Jurkat, Clone E6-1 (cell line): ENCODE measurements at places on chromosomes 7 and 10.

- DNase-seq = no peak
These were observed 84.5 kb upstream of the DYNC1I1 start for GRCh38 chr7:95687759-95688343.

GRCh38 chr7:43104874-43105520 lies 7.5 kb upstream of the HECW1 start:
- no peak for DNase-seq

- DNase-seq = peak; percentile 90
These were observed 53.5 kb downstream of the EXOC6 start for GRCh38 chr10:92901819-92902251.

GRCh38 chr10:43026039-43026973 lies 50.6 kb upstream of the RET start:
- DNase-seq = no peak

- DNase-seq = no peak
These were observed 71.7 kb downstream of the DNAJB6 start for GRCh38 chr7:157408258-157409101.

- peak; percentile 86 for DNase-seq
These were observed 153.8 kb downstream of the COBL start for GRCh38 chr7:51162724-51163329.

DNA sequence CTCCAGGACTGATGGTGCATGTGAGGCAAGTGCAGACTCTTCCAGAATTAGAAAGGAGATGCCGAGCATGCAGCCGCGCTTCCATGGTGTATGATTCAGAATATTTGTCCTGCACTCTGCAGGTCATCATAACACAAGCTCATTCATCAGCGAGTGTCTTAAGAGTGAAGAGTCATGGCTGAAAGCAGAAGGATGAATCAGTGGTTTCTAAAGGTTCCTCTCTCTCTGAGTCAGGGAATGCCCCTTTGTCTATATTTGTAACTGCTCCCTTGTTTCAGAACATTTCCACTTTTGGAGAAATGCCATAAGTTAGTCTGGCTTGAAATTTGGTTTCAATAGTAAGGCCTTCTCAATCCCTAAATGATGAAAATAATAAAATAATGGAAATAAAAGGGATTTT lies 52.3 kb downstream of the HECW1 start:
- DNase-seq = no peak

DNA sequence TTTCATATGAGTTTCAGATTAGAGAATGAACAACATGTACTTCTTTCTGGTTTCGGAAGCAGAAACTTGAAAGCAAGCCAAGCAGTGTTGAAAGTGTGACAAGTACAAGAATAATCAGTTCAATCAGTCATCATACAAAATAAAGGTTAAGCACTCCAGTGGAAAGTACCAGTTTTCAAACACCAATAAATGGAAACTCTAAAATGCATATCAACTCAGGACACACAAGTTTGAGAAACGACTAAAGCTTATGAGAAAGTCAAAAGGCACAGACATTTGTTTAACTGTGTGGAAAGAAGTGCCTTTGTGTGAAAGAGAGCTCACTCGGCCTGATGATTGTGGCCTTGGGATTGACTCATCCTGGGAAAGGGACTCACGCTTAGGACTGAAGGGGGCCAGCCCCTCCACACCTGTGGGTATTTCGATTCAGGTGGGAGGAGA lies 60.6 kb upstream of the AKR1C1 start:
- DNase-seq = no peak

DNA sequence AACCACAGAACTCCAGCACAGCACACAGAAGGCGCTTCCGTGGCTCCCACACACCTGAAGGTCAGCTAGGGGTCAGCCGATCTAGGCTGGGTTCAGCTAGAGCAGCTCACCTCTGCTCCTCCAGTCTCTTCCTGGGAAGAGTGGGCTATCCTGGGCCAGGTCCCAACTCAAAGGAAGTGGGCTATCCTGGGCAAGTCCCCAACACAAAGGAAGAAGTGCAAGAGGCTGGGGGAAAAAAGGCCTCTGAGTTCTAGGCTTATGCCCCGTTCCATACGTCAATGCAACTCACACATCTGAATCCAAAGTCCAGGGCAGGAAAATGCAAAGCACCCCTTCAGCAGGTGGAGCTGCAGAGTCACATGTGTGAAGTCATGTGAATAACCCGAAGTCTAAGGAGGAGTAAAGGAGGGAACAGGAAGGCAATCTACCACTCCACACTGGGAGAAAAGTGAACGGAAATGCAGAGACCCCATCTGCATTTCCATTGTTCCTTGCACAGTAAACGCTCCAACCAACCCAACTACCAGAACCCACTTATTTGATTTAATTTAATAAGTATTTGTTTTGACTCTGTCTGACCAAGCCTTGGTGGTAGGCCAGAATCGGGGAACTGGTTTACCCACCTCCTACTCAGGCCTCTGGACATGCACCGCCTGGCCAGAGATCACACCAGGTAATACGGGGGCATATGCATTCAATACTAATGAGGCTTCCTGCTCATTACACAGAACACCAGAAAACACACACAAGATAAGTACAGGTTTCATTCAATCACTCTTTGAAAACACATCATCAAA lies 95.5 kb upstream of the RNF32 start:
- no peak for DNase-seq

DNA sequence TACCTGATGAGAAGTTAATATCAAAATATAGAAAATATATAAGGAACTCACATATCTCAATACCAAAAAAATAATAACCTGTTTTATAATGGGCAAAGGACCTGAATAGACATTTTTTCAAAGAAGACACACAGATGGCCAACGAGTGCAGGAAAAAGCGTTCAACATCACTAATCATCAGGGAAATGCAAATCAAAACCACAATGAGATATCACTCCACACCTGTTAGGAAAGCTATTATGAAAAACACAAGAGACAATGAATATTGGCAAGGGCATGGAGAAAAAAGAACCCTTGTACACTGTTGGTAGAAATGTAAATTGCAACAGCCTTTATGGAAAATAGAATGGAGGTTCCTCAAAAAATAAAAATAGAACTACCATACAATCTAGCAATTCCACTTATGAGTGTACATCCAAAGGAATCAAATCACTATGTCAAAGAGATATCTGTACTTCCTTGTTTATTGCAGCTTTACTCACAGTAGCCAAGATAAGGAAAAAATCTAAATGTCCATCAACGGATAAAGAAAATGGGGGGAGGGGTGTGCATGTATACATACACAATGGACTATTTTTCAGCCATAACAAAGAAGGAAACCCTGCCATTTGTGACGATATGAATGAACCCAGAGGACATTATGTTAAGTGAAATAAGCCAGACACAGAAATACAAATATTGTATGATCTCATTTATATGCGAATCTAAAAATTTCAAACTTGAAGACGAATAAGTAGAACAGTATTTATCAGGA lies 3.6 kb upstream of the ALOX5 start:
- no peak for DNase-seq

DNA sequence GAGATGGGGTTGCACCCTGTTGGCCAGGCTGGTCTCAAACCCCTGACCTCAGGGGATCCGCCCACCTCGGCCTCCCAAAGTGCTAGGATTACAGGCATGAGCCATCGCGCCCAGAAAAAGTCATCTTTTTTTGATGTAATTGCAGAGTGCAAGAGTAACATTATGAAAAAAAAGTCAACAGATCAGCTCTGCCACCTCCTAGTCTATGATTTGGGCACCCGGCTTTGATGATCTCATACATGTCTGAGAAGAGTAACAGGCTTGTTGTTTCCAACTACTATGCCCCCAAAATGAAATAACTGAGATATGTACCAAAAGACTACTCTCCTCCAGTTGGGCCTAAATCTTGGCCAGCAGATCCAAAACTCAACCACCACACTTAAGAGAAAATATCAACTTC lies 40.8 kb downstream of the VOPP1 start:
- DNase-seq = no peak

DNA sequence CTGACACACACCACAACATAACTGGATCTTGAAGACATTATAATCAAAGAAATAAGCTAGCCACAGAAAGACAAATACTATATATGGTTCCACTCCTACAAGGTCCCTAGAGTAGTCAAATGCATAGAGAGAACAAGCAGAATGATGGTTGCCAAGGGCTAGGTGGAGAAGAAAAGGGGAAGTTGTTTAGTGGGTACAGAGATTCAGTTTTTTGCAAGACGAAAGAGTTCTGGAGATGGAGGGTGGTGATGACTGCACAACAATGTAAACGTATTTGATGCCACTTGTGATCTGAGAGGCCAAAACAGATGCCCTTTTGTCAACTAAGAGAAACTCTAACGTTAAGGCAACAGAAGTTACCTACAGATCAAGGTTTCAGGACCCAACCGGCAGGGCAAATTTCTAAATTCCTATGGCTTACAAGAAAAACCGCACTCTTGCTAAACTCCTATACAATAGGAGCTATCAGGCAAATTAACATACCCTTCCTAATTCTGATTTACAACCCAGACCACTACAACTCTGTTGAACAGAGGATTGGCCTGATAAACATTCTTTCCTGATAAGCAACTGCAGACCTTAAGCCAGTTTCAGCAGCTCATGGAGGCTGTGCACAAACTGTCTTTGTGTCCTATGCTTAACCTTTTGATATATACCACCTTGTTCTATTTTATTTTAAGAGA lies 69.0 kb downstream of the FAM107B start:
- DNase-seq = no peak

DNA sequence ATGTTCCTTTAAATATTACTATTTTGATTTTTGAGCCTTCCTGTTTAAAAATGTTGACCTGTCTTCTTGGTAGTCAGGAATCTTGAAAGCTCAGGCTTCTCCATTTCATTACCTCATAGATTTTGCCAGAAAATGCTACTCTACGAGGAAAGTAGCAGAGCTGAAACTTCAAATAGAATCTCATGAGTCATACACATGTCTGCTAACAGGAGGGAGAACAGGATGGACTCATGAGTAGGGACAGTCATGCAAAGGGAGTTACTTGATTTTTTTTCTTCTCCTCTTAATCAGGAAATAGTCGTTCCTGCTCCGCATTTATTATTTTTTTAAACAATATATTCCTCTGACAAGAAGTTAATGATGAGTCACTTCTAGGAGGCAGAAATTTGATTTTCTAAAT lies 37.0 kb upstream of the MINDY3 start:
- no peak for DNase-seq

- DNase-seq = no peak
These were observed 19.1 kb downstream of the DOCK1 start for GRCh38 chr10:126924180-126924914.

DNA sequence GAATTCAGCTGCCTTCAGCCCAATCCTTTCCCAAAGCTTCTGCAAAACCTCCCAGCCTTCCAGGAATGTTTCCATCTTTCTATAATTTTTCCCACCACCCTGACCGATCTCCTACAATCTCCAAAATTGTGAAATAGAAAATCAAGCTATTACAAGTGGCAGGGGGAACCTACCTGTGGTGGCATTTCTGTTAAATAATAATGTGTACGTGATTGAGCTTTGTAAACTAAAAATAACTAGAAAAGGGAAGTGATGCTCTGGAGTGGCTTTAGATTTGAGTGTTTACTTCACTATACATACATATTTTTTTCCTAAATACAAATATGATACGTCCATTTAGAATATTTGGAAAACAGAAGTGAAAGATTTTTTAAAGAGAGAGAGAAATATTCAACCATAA lies 593.6 kb downstream of the GRM8 start:
- DNase-seq = no peak

GRCh38 chr10:7583626-7584025 lies 83.1 kb downstream of the ITIH5 start:
- DNase-seq = no peak

DNA sequence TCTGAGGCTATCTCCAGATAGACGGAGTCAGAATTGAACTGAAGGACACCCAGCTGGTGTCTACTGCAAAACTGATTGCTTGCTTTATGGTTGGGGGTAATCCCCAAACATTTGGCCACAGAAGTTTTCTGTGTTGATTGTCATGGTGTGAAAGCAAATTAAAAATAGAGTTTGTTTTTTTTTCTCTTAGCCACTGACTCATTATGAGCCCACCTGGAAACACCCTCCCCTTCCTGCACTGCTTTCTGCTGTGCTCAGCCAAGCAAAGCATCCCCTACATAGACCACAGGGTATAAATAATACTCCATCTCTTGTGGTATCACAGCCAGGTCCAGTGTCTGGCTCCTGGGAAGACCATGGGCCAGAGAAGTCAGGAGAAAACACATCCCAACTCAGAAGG lies 6.5 kb upstream of the VWC2 start:
- DNase-seq = no peak

DNA sequence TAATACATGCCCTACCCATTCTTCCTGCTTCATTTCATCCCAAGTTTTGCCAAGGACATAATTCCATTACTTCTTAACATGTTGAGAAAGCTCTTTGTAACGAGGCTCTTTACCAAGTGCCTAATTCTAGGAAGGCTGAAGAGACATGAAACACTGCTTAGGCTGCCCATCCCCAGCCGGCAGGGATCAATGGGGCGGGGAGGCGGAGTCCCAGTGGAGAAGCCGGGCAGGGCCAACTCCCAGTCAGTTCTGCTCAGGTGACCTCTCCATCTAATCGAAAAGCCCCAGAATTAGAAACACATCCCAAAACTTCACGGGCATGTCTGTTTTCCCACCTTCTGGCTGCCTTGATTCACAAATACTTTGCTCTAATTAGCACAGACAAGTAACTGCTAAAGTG lies 89.5 kb upstream of the LYZL1 start:
- no peak for DNase-seq

DNA sequence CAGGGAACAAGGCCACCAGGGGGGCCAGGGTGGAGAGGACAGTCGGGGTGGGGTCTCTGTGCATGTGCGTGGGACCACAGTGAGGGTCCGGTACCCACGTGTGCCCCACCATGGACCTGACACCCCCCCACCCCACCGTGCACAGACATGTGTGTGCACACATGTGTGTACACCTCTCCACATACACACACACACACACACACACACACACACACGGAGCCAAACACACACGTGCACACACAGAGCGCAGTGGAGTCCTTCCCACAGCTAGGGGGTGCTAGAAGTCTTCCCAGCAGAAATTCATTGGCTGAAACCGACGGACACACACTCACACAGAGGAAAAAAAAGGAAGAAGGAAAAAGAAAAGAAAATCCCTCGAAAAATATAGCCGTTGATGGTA lies 42.8 kb upstream of the GNA12 start:
- peak; percentile 56 for DNase-seq

GRCh38 chr7:101998906-101999240 lies 181.4 kb downstream of the CUX1 start:
- no peak for DNase-seq

- DNase-seq = no peak
These were observed 46.9 kb downstream of the CDK14 start for GRCh38 chr7:90642978-90643377.

- DNase-seq = no peak
These were observed 36.5 kb upstream of the AP5Z1 start for GRCh38 chr7:4738711-4739527.

GRCh38 chr10:127945948-127946711 lies 39.2 kb downstream of the PTPRE start:
- no peak for DNase-seq

DNA sequence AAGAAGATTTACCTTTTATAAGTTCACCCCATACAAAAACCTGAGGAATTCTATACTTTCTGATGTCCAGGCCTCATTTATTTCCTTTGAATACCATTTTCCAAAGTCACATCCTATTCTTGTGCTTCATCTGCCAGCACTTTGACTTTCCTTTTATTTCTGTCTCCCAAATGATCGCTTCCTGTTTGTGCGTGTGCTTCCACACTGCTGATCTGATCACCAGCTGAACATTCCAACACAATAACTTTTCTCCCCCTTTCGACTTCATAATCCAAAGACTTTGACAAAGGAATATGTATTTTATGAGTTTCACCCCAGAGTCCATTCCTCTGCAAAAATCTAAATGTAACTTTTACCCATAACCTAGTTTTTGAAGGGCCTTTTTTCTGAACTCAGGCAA lies 3.1 kb downstream of the ELAPOR2 start:
- DNase-seq = no peak
